Subcutaneous preadipocyte (primary cell): ENCODE measurements at places on chromosomes 13 and 19. TPM values are rescaled to one million over a fixed set of nuclear protein-coding genes. Genes with fewer than 3 reads are reported as not detected.

Gene CSNK1A1L
- not detected in 2 replicates for total RNA-seq

Gene KCNK6
- 0.73 and 1.4 TPM in 2 replicates for total RNA-seq

Gene RFX1
- total RNA-seq, result 2.9 and 11.9 TPM in 2 replicates

Gene JSRP1
- total RNA-seq, result not detected in 2 replicates

Gene CCNA1
- 0.20 and 0.73 TPM in 2 replicates for total RNA-seq

Gene PRODH2
- not detected in 2 replicates for total RNA-seq

Gene ZNF442
- 1.4 and 1.8 TPM in 2 replicates for total RNA-seq

Gene OVOL3
- not detected in 2 replicates for total RNA-seq

Gene KLF1
- 0.37 TPM in 1 of 2 replicates, not detected in the other for total RNA-seq

Gene CD37
- not detected in 2 replicates for total RNA-seq

Gene ZNF112
- total RNA-seq, result 4.4 and 5.1 TPM in 2 replicates

Gene SHANK1
- total RNA-seq, result 0.73 and 1.2 TPM in 2 replicates

Gene ZNF763
- 0.20 and 0.37 TPM in 2 replicates for total RNA-seq

Gene APC2
- total RNA-seq, result under 0.01 and 0.37 TPM in 2 replicates

Gene CPAMD8
- total RNA-seq, result 0.20 and 0.73 TPM in 2 replicates

Gene ZNF524
- total RNA-seq, result 11.9 and 12.5 TPM in 2 replicates

Gene THSD1
- total RNA-seq, result 14.3 and 19.9 TPM in 2 replicates

Gene STOML3
- not detected in 2 replicates for total RNA-seq

Gene OR1I1
- not detected in 2 replicates for total RNA-seq

Gene SPINT2
- total RNA-seq, result not detected in 2 replicates

Gene WDR62
- 4.0 and 9.6 TPM in 2 replicates for total RNA-seq

Gene ZNF66
- 4.3 and 4.8 TPM in 2 replicates for total RNA-seq

Gene ASPDH
- not detected in 2 replicates for total RNA-seq

Gene KLK11
- not detected in 2 replicates for total RNA-seq

Gene ZNF665
- 3.7 and 4.8 TPM in 2 replicates for total RNA-seq

Gene C19orf47
- total RNA-seq, result 4.8 and 8.6 TPM in 2 replicates

Gene PLK5
- not detected in 2 replicates for total RNA-seq

Gene TNNI3
- total RNA-seq, result 0.37 TPM in 1 of 2 replicates, not detected in the other

Gene TRPC4
- total RNA-seq, result under 0.01 and 0.20 TPM in 2 replicates

Gene CDX2
- total RNA-seq, result not detected in 2 replicates
